ENCODE measurements at places on chromosomes 7 and 10.

DNA sequence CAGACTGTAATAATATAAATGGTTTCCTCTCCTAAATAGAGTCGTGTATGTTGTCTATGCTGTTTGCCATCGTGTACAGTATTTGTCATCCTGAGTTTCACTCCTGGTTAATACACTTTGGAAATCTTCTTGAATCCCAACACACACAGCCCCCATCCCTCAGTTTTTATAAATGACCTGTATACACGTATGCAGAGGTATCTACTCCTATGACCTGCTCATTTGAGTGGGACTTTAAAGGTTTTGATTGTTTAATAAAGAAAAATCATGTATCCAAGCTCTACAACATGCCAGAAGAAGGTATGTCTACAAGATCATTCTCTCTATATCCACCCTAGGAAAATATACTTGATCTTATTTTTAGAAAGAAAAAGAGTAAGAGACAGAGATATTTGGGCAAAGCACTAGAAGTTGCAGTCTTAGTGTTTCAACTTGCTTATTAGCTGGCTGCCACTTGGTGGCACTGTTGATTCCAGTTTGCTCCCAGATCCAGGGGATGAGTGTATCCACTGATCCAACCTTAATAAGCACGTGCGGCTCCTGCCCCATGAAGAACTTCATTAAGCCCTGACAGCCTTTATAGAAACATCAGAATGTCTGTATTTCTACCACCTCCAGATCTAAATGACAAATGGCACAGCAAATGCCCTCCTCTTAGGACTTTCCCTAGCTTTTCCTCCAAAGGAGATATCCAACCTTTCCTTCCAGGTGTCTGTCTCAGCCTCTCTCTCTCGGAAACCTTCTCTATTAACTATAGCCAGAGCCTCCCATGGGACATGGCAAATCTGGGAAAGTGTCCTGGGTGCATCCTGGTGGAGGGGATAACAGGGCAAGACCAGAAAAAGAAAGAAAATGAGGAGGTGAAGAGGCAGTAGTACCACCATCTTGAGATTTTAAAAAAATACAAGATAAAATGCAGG is 181.6 kb upstream of the NEBL start:
- no peak for DNase-seq

- DNase-seq: no peak
Observed at GRCh38 chr7:54811041-54811845, 52.2 kb upstream of the SEC61G start.

DNA sequence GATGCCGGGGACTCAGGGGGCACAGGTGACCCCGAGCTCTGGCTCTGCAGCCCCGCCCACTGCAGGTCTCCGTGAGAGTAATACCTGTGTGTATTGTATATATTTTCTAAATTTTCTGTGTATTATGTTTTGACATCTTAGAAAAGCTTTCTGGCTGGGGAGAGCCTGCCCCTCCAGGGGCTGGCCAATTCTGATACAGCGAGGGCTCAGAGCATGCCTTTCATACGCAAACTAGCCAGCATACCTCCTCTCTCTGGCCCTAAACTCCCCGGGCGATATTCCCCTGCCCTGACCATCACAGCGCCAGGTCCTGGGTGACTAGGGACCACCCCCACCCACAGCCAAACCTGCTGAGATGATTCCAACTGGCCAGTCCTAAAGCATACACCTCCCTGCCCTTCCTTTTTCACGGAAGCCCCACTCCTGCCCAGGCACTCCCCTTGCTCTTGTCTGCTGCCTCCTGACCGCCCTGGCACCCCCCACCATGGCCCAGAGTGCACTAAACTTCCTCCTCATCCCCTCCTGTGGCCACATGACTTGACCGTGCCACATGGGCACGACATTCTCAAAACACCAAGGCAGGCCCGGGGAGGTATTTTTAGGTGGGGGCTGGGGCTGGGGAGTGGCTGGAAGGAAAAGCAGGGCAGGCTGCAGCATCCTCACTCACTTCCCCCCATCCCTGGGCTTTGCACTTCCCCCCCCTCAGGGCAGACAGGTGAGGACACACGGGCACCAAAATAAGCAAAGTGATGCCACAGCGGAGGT is 61.5 kb downstream of the INSIG1 start:
- DNase-seq: no peak

DNA sequence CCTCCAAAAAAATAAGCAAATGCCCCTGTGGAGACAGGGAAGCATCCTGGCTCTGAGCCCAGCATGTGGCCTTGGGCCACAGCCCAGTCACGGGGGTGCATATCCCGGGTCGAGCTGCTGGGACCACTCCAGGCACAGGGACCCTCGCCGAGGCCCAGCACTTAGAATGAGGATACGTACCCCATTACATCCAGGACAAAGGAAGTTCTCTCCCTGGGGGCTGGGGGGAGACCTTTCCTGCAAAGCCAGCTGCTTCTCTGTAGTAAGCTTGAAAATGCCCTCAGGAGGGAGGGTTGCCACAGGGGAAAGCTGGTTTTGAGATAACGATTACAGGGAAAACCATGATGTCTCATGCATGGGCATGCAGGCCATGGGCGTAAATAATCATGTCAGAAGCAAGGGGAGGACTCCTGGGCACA is 75.5 kb downstream of the HIPK2 start:
- no peak for DNase-seq

GRCh38 chr7:18553605-18554003 is 58.1 kb downstream of the HDAC9 start:
- DNase-seq: no peak

GRCh38 chr10:96646751-96647166 is 59.9 kb upstream of the TM9SF3 start:
- no peak for DNase-seq

DNA sequence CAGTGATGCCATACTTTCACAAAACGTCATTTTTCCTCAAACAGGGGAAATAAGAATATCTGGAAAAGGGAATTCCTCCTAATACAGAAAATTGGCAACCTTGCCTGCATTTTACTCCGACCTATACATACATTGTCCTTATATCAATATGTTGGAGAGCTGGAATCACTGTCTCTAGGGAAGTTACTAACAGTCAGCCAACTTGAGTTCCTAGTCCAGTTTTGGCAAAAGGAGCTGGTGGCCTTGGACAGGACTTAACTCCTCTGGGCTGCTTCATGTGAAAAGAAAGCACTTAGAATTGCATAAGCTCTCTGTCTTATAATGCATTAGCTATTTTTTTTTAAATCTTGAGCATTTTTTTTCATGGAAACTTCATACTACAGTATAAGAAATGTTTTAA is 174.2 kb upstream of the HGF start:
- DNase-seq: no peak

DNA sequence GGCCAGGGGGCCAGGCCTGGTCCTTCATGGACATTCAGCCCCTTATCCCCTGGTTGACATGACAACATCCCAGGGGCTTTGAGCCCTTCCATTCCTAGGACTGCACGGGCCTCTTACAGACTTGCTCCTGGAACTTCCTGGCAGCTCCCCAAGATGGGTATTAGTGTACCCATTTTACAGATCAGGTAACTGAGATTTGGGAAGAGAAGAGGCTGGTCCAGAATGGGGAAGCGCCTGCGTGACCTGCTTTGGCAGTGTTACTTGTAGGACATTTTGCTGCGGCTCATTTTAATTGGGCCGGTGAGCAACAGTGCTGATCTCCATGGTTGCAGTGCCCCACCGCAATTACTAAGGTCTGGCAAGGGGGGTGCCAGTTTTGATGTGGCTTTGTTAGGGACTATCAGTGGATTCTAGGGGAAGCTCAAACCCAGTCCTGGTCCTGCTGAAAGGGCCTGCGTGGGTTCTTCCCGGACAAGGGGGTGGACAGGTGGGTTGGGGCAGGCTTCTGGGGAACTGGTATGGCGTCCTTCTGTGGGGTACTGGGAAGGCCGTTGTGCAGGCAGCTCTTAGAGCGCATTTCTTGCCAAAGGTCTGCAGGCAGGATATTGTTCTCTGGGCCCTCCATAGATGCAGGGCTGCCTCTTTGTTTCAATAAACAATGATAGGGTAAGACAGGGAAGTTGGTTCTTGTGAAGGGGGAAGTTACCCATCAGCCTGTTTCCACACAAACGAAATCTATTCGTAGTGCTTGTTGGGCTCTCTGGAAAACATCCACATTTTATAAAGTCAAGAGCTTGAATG is 137.6 kb downstream of the RGS10 start:
- DNase-seq: no peak

- DNase-seq: no peak
Observed at GRCh38 chr7:157709531-157710251, 372.9 kb downstream of the DNAJB6 start.

Data from thymus (tissue), 14 donors.